Activated T-cell treated with anti-CD3 and anti-CD28 coated beads, Interleukin-2, amount 50 U/mL, for 4 hours (primary cell): ENCODE measurements at places on chromosomes 11 and 22. TPM values are rescaled to one million over a fixed set of nuclear protein-coding genes. Genes with fewer than 3 reads are reported as not detected.

DNA sequence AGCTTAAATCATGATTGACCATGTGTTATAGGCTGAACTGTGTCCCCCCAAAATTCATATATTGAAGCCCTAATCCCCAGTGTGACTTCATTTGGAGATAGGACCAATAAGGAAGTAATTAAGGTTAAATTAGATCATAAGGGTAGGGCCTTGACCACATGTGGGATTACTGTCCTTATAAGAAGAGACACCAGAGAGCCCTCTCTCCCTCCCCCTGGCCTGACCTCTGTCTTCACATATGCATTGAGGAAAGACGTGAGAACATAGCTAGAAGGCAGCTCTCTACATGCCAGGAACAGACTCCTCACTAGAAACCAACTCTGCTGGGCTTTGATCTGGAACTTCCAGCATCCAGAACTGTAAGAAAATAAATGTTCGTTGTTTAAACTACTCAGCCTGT, 13.6 kb upstream of the NUP50 start:
- no peak for DNase-seq

- DNase-seq = no peak
These were observed 224.7 kb downstream of the SNX19 start for GRCh38 chr11:130691581-130691980.

DNA sequence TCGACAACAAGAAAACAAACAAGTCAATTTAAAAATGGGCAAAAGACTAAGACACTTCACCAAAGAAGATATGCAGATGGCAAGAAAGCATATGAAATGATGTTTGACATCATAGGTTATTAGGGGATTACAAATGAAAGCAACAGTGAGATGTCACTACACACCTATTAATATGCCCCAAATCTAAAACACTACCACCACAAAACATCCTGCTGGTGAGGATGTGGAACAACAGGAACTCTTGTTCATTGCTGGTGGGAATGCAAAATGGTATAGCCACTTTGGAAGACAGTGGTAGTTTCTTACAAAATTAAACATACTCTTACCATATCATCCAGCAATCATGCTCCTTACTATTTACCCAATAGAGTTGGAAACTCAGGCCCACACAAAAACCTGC, 29.0 kb downstream of the PRRG4 start:
- no peak for DNase-seq

DNA sequence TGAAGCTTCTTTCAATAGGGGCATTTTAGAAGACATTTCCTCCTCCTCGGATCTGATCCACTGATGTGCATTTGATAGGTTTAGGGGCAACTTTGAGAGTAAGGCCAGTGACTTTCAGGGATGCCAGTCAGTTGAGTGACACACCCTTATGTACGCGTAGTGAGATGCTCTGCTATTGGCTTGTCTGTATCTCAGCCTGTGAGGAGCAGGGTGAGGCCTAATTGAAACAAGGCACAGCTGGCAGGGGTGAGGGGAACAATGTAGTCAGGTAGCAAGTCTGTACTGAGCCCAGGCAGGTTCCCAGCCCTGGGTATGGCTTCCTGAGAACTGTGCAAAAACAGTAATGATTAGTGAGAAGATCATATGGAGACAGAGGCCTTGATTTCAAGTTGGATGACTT, 61.5 kb downstream of the STIM1 start:
- peak; percentile 28 for DNase-seq

DNA sequence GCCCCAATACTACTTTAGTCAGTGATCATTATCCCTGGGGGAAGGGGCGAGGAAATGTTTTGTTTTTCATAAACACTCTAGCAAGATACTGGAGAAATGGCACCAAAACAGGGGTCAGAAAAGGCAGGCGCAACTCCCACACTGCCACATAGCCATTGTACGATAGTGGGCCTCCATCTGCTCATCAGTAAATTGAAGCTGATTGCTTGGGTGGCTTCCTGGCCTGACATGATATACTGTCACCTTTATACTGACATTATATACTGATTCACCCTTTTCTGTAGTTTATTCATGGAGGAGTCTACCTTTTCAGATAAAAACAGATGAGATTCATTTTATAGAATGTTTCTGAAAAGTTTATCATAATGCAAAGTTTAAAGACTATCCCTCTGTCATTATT, 51.6 kb upstream of the CCDC34 start:
- DNase-seq = no peak

- DNase-seq = peak; percentile 67
These were observed at the start of gene APBB1 for GRCh38 chr11:6419009-6419631. Gene APBB1 (minus strand): TSS chr11:6419094. CDS start chr11:6411347, 7,747 bp downstream.

The LMO2 gene
- 0.18 TPM for total RNA-seq

- no peak for DNase-seq
These were observed 22.3 kb downstream of the EIF4G2 start for GRCh38 chr11:10786451-10786850.
